ENCODE measurements at places on chromosomes 5 and 9.

- DNase-seq, result no peak
Measured at GRCh38 chr5:73274881-73275663, 102.1 kb downstream of the TMEM174 start.

- no peak for DNase-seq
Measured at GRCh38 chr9:105908069-105908468, 213.7 kb downstream of the TMEM38B start.

DNA sequence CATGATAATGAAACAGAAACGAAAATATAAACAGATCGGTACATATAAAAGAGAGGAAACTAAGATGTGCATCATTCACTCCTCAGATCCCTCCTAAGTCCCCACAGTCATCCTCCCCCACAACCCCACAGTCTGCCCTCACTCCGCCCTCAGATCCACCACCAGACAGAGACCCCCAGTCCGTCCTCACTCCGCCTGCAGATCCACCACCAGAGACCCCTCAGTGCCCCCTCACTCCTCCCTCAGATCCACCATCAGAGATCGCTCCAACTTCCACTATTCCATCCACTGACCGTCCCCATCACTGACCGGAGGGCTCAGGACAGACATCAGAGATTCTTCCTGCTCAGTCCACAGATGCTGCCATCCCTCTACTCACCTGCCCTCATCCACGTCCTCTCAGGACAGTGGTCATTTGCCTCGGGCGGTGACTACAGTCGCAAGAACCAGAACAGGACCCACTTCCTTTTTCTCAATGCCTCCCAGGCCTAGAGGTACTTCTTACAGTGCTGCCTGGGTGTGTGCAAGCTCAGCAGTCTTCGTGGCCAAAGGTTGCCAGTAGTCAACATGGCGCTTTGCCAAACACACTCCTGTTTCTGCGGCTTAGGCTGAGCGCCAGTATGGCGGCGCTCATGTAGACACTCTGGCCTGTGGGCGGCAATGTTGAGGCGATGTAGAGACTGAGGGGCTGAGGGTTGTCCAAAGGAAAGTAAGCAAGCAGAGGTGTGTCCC, 8.3 kb upstream of the SPATA31C1 start:
- DNase-seq, result no peak

DNA sequence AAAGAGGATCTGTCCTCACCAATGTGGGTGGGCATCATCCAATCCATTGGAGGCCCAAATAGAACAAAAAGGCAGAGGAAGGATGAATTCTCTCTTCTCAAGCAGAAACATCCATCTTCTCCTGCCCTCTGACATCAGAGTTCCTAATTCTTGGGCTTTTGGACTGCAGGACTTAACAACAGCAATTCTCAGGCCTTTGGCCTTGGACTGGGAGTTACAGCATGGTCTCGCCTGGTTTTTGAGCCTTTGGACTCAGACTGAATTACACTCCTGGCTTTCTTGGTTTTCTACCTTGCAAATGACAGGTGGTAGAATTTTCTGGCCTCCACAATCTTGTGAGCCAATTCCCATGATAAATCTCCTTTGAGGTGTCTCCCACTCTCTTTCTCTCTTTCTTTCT, 60.5 kb upstream of the CD180 start:
- DNase-seq, result no peak

- no peak for DNase-seq
Measured at GRCh38 chr5:23013395-23013998, 160.4 kb upstream of the CDH12 start.

DNA sequence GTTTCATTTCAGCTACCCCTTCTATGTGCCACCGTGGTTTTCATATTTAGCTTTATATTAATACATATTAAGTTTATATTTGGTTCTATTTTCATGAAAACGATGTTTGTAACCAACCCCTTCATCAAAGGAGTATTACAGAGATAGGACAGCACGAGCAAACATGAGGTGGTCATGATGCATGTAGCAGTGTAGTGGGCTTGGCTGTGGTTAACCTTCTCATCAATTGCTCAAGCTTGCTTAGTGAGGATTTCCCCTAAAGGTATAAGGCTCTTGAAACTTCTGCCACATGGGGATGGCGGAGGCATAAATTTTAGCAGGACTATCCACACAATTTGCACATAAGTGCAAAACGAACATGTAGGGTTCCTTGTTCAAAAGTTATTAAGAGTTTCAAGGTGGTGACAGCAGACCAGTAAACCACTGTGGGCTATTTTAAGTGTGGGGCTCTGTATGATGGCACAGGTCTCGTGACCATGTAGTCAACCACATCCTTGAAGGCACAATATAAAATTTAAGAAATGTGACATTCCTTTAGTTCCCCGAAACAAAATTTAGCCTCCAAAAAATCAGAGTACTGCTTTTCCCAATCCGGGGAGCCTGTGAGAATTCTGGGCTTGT, 24.8 kb downstream of the TMEM174 start:
- no peak for DNase-seq

DNA sequence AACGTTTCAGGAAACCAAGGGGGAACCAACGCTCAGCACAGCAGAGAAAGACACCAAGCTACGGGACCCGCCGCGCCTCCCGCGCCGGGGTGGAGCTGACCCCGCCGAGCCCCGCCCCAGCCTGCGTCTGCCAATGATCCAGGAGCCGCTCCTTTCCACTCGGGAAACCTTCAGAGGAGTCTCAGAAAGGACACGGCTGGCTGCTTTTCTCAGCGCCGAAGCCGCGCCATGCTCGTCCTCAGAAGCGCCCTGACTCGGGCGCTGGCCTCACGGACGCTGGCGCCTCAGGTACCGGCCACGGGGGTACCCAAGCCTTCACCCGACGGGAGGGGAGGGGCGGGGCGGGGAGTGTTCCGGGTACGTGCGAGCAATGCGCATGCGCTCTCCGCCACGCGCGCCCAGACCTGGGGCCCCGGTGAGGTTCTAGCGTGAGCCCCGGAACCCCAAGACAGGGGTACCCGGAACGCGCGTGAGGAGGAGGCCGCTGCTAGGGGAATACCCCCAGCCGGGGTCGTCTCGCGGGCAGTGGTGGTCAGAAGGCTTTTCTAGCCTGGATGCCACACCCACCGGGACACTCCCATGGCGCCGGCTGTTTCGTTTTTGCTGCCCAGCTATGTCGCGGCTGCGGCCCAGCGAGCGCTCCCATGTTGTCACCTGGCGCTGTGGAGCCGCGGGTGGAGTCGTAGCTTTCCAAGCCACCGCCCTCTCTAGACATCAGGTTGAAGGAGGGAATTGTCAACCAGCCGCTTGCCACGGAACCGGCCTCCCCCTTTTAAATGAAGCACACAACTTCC, at the start of gene NIPSNAP3A:
Gene NIPSNAP3A, plus strand, starts transcription at position 119 of the 794 bp plus-strand sequence. Its CDS starts 110 bp downstream, at position 229.
- DNase-seq, result peak; percentile 75

DNA sequence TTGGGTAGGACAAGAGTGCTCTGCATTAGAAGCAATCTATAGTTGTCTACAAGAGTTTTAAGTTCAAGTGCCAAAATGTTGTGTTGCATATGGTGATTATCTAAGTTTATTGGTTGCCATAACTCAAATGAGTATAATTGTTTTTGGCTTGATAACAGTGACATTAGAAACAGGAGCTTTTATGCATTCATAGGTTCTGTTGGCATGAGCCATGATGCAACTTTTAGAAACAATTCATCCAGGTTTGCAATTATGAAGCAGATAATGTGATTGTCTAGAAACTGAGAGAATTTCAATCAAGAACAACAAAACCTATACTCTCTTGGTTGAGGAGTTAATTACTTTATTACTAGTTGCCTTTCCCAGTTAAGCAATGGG, 137.0 kb downstream of the PBX3 start:
- no peak for DNase-seq

GRCh38 chr9:13284011-13284410, 4.5 kb upstream of the MPDZ start:
- DNase-seq, result no peak

GRCh38 chr9:87336914-87337333, 160.7 kb upstream of the DAPK1 start:
- peak; percentile 73 for DNase-seq

- no peak for DNase-seq
Measured at GRCh38 chr5:139854029-139854605, 58.5 kb downstream of the PSD2 start.

DNA sequence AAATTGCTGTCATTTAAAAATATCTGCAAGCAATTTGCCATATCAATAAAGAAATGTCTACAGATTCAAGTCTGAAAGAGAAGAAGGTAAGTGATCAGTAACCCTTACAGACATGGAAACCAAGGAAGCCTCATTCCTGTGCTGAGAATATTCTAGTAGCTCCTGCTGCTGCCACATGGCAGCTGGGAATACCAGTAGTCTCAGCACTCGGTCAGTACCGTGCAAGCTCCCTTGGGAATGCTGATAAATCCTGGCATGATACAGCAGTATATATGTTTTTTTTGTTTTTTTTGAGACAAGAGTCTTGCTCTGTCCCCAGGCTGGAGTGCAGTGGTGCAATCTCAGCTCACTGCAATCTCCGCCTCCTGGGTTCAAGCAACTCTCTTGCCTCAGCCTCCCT, 27.9 kb downstream of the NANS start:
- no peak for DNase-seq
